BJ (cell line): ENCODE measurements at places on chromosomes 4 and X. TPM values are rescaled to one million over a fixed set of nuclear protein-coding genes. Genes with fewer than 3 reads are reported as not detected.

DNA sequence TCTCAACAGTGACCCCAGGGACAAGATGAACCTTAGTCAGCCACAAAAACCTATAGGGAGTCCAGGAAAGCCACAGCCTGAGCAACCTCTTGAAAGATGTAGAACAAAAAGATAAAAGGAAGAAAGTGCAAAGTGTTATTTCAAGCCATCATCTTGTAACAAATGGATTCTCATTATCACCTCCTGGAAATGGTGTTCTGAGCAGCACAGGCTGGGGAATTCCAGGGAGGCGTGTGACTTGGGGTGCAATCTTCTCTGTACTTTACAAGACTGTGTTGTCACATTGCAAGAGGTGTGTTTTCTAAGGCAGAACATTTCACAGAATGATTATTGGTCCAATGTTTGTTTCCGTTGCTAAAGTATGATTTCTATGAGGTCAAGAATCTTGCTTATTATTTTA lies 214.0 kb downstream of the DHRSX start:
- DNase-seq = no peak

GRCh38 chr4:147039976-147040575 lies 94.4 kb upstream of the TTC29 start:
- no peak for DNase-seq

DNA sequence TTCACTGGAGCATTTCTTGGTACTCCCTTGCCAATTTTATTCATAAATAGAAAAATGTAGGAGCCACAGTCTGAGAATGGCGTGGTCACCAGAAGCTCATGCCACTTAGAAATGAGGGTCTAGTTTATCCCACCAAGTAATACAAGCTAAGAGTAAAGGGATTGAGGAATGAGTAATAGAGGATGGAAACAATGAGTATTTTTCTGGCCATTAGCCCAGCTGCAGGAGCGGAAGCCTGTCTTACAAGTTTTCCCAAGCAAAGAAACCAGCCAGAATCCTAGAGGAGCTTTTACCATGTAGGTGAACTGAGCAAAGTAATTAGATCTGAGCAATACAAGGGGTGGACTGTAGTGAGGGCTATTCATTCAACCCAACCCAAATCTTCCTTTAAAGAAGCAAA lies 160.7 kb upstream of the NPY2R start:
- DNase-seq = no peak

DNA sequence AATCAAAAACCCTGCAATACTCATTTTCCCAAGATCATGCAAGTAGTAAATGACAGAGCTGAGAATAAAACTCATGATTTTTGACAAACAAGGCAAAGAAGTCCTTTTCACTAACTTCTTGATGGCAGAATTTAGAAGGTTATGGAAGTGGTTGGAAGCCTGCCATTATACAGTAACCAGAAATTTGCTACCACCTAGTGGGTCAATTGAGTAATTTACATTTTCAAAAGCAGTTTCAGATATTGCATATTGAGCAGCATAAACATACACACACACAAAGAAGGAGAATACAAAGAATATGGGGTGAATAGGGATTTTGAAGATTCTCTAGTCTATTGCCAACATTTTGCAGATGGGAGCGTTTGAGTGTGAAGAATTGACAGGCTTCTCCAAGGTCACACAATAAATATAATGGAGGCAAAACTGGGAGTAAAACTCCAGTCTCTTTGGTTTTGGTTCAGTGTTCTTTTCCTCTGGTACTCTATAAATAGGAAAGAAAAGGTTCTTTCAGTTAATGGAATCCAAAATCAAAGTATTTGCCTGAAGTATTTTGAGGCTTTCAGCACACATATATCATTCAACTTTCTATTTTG lies 70.2 kb downstream of the GC start:
- no peak for DNase-seq

GRCh38 chr4:185831125-185831815 lies 19.3 kb upstream of the SORBS2 start:
- DNase-seq = no peak

- DNase-seq = no peak
Measured at GRCh38 chr4:128924951-128925350, 115.5 kb downstream of the JADE1 start.

DNA sequence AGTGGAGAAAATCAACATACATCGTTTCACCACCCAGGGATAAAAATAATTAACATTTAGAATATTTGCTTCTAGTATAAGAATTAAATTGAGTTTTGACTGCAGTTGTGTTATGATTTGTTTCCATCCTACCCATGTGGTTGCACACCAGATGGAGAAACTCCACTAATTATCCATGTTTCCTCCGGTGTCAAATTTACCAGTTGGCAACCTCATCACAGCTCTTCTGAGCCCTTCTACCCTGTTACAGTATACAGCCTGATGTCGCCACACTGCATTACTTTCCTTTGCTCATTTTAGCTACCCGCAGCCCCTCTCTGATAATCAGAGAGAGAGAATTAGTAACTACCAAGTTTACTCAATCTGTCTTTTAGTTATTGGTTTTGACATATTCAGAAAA lies 411.2 kb downstream of the DTHD1 start:
- no peak for DNase-seq

- DNase-seq = no peak
Measured at GRCh38 chrX:24277405-24277804, 36.5 kb downstream of the SUPT20HL2 start.

DNA sequence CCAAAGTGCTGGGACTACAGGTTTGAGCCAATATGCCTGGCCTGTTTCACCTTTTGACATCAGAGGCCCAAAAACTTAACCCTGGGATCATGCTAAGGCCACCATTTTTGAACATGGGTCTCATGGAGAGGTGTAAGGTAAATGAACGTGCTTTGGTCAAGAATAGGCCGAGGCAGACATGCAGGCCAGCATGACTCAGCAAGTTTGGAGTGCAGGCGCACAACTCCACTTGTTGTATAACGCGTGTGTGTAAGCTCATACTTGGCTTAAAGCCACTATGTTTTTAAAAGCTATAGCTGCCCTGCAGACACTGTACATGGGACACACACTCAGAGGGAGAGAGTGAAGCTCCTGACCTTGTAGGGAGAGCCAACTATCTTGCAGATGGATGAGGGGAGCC lies 43.8 kb upstream of the HPSE start:
- no peak for DNase-seq

DNA sequence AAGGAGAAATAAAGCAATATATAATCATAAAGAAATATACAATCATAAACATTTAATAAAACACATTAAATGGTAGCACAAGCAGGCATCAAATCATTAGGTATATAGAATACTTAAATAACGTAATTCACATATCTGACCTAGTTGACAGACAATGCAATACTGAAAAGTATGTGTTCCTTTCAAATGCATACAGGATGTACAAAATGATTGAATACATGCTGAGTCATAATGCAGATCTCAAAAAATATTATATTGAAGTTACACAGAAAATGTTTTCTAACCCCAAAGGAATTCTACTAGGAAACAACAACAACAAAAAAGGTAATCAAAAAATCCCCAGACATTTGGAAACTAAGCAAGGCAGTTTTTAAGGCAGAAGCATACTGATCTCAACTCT lies 1072.0 kb upstream of the INTU start:
- no peak for DNase-seq

DNA sequence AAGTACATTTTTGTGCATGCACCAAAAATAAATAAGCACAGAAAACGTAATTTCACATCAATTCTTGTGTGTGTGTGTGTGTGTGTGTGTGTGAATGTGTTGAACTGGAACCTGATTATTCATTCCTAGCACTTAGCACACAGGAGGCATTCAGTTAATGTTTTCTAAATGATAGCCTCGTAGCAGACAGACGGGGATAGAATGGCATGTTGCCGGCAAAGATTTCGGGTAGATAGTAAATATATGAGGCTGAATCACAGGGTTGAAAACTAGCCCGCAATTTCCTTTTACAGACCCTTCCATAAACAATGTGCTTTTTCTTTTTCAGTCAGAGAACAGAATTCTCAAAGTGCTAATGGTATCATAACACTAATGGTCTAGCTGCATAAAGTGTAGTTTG lies 13.5 kb downstream of the MAOB start:
- DNase-seq = no peak

- DNase-seq = no peak
Measured at GRCh38 chrX:149284616-149285015, 220.5 kb downstream of the IDS start.

GRCh38 chr4:27006646-27007045 lies 146.0 kb downstream of the STIM2 start:
- DNase-seq = no peak

GRCh38 chr4:54231768-54232688 lies 2.9 kb downstream of the PDGFRA start:
- DNase-seq = no peak

The PTTG2 gene
- polyA plus RNA-seq = not detected in 2 replicates

The GPRASP1 gene
- polyA plus RNA-seq = 0.60 and 1.2 TPM in 2 replicates

The TASL gene
- polyA plus RNA-seq = not detected in 2 replicates

The PNMA5 gene
- not detected in 2 replicates for polyA plus RNA-seq

The PHOX2B gene
- polyA plus RNA-seq = not detected in 2 replicates

The SYN1 gene
- polyA plus RNA-seq = 0.23 and 0.48 TPM in 2 replicates

The SRPK3 gene
- 0.44 and 1.1 TPM in 2 replicates for polyA plus RNA-seq

The CXCR3 gene
- polyA plus RNA-seq = not detected in 2 replicates

The RASSF6 gene
- polyA plus RNA-seq = not detected in 2 replicates

The COL25A1 gene
- 0.09 TPM in 1 of 2 replicates, not detected in the other for polyA plus RNA-seq

The NLRP2B gene
- not detected in 2 replicates for polyA plus RNA-seq
